Sigmoid colon (tissue), 7 donors: ENCODE measurements at places on chromosomes 5 and 9.

GRCh38 chr5:133528841-133529240 lies 83.5 kb downstream of the FSTL4 start:
- DNase-seq = no peak

DNA sequence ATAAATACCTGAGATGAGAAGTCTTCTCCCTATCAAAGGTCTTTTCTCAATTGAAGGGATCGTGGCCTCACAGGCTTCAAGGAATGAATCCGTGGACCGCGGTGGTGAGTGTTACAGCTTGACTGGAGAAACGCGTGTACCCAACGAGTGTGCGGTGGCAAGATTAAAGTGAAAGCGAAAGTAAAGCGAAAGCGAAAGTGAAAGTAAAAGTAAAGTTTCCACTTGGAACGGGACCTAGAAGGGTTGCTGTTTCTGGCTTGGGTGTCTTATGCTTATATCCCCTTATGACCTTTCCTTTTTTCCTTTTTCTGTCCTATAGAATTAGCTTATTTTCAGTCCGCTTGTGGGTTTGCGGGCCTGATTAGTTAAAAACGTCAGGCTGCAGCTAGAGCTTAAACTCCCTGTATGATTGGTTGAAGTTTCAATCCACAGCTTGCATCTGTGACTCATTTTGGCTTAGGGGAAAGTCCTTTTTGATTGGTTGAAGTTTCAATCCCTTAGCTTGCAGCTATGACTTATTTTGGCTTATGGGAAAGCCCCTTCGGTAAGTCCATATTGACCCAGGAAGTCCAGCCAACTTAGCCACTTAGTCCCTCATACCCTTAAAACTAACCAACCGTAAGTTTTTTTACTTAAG lies 924.3 kb upstream of the CDH10 start:
- no peak for DNase-seq

- no peak for DNase-seq
These were observed 108.3 kb downstream of the DRD1 start for GRCh38 chr5:175335691-175336090.

DNA sequence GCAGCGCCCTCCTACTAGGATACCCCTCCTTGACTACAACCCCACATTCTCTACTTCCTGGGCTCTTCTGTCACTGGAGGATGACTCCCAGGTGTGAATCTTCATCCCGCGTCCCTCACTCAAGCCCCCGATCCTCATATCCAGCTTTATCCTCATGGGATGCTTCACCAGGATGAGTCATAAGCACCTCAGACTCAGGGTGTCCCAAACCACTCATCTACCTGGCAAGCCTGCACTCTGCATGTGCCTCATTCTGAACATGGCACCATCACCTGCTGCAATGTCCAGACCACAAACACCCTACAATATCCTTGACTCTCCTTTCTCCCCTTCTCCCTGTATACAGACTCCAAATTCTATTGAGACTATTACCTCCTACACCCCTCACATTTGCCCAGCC lies 1.5 kb upstream of the TGFBI start:
- peak; percentile 34 for DNase-seq
